Stimulated activated CD4-positive, alpha-beta T cell treated with anti-CD3 and anti-CD28 coated beads, Interleukin-15, amount 100 ng/mL, for 48 hours (primary cell): ENCODE measurements at places on chromosomes 12 and 14.

DNA sequence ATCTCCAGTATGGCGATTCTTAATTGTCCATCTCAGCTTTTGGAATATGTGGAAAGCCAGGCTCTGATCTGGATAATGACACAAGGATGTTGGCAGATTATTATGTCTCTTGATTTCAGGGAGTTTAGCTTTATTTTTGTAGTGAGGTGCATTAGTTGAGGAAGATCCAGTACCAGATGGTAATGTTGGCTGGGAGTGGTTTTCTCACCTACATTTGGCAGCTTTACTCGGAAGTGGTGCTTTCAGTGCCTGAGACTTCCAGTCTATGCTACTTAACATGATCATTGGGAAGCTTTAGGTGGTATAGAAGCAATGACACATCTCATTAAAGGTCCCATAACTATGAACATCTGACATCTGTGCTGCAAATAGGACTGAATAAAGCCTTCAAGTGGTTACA lies 7.5 kb downstream of the SLC15A5 start:
- no peak for DNase-seq

DNA sequence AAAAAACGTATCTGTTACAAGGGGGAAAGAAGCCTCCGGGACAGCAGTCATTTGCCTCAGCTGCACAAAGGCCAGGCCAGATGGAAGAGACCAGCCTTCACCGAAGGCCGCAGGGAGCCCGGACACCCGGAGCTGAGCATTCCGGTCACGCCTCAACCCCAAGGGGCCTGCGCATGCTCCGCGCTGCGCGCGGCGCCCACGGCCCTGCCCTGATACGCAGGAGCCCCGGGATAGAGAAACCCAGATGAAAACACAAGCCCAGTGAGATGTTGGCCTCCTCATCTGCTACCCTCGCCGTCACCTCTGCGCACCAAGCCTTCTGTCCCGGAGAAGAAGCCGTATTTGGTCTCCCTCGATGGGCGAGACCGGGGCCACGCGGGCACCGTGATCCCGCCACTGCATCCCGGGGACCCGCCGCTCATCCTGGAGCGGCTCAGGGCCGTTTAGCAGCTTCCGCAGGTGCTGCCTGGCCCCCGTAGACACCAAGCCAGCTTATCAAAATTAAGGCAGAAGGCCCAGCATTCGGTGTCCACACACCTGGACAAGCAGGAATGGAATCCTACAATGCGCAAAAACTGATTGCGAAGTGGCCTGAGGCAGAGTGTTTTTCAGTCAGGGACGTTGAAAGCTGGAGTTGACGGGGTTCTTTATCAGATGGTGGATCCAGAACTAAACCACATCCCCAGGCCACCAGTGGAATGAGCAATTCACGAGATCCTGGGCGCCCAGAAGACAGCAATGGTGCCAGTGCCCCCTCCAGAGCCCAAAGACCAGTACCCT lies 2.6 kb downstream of the OR8S1 start:
- DNase-seq, result no peak

GRCh38 chr12:91138337-91138920 lies 27.1 kb upstream of the LUM start:
- DNase-seq, result no peak

GRCh38 chr12:124484067-124484466 lies 83.3 kb downstream of the NCOR2 start:
- DNase-seq, result no peak

DNA sequence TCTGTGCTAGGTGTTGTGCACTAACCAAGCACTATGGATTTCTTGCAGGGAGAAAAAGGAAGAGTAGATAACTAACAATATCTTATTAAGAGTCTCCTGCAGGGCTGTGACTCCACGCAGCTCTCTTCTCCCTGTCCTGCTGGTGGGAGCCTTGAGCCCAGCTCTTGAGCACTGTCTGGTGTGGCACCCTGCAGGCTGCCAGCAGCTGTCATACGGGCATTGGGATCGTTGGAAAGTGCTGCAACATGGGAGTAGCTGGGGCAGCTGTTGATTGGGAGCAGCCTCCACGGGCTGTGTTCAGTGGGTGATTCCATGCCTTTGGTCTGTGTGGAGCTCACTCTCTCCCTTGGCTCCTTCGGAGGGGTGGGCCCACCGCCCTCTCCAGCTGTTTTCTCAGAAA lies 125.3 kb downstream of the FBXL14 start:
- DNase-seq, result no peak

- no peak for DNase-seq
These were observed 298.3 kb downstream of the SSPN start for GRCh38 chr12:26493656-26494055.
